ENCODE measurements at places on chromosomes 5 and 9. TPM values are rescaled to one million over a fixed set of nuclear protein-coding genes. Genes with fewer than 3 reads are reported as not detected.

DNA sequence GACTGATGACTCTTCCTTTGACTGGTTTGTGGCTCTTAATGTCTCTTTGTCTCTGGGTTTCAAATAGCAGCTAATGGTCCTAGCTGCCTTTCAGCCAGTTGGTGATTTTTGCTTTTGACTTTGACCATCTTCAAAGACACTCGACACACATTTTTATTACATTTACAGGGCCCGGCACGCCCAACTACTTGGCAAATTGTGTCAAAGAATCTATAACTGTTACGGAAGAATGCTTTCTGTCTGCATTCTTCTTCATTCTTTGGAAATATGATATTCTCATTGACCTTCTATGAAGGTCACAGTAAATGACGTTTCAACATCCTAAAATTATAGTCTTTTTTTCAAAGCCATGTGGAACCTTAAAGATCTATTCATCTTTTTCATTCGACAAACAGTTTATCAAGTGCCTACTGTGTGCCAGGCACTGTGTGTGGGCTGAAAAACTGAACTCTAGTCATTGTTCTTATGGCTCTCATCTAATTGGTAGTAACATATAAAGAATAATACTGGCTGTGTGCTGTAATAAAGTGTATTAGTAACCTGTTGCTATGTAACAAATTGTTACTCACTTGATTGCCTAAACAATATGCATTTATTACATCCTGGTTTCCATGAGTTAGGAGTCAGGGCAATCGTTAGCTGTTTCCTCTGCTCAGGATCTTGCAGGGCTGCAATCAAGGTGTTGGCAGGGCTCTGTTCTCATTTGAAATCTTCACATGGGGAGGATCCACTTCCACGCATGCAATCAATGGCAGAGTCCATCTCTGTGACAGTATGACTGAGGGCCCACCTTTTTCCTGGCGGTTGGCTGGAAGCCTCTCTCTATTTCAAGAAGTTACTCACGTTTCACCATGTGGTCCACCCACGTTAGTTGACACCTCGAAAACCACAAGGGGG lies 7.0 kb upstream of the WHRN start:
- no peaks in the 10 kb centered on the region for H3K36me3 ChIP-seq
- no peak for DNase-seq
- H3K27me3 ChIP-seq, result no peaks in the 10 kb centered on the region
- no peak overlapping the region for H3K27ac ChIP-seq

The APBA1 gene
- 0.58 TPM for total RNA-seq

GRCh38 chr9:93038918-93039317 lies 19.6 kb upstream of the SUSD3 start:
- no peak for DNase-seq
- H3K4me1 ChIP-seq, result no peaks in the 10 kb centered on the region
- H3K4me3 ChIP-seq, result no peak overlapping the region

The GARIN3 gene
- not detected for total RNA-seq

DNA sequence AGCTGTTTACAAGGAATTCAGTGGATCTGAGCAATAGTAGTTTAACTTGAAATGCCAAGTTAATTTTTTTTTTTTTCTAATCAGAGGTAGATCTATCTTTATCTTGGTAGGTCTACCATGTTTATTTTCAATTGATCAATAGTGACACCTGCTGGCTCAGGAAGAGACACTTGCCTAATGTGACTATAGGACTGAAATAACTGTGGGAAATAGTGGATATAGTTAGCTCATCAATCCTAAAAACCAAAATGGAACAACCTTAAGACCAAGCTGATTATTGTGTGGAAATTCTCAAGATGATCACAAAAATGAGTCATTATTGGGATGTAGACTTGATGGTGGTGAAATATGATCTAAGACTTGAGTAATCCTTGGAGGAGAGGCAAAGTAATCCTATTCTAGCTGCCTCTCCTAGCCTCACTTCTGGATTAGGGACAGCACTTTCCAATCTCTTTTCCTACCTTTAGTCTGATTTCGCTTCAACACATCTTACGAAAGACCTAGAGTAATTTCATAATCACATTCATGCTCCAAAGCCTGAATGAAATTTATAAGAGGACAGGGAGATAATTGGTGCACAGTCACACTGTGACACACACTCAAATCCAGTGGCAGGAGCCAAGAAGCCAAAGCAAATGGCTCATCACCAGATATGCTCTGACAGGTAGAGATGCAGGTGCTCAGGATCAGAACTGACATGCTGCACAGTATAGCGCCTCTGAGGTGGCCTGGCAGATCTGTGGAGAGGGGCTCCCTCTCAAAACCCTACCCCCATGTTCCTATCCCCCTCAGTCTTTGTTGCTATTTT lies 156.3 kb downstream of the HMHB1 start:
- no peaks in the 10 kb centered on the region for H3K27me3 ChIP-seq
- H3K27ac ChIP-seq, result no peak overlapping the region
- H3K36me3 ChIP-seq, result no peaks in the 10 kb centered on the region
- peak; percentile 72 for DNase-seq
- no peak overlapping the region for H3K4me3 ChIP-seq

GRCh38 chr5:58454025-58454424 lies 5.9 kb downstream of the PLK2 start:
- no peak for DNase-seq
- peaks cover 47% of the 10 kb centered on the region for H3K36me3 ChIP-seq
- H3K27me3 ChIP-seq, result peaks cover 5% of the 10 kb centered on the region
- no peak overlapping the region for H3K27ac ChIP-seq

- H3K4me3 ChIP-seq, result no peak overlapping the region
- H3K4me1 ChIP-seq, result no peaks in the 10 kb centered on the region
- H3K36me3 ChIP-seq, result no peaks in the 10 kb centered on the region
- no peaks in the 10 kb centered on the region for H3K27me3 ChIP-seq
Observed at GRCh38 chr5:1220831-1221230, 4.3 kb upstream of the SLC6A18 start.

DNA sequence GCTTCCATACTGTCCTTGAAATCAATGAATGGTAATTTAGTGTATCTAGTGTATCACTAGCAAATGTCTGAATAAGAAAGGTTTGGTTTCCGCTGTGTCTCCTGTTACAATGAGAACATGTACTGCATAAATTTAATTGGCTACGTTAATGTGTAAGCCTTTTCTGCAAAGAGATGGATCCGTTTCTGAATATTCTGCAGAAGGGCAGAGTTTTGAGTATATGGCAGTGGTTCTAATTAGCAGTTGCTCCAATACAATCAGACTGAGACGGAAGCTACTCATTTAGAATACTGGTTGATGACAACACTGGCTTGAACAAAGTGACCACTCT lies 555 bp upstream of the PCDHGC4 start:
- H3K4me1 ChIP-seq, result peaks cover 31% of the 10 kb centered on the region
- H3K27me3 ChIP-seq, result peaks cover 26% of the 10 kb centered on the region
- H3K27ac ChIP-seq, result no peak overlapping the region
- DNase-seq, result no peak

The GRXCR2 gene
- total RNA-seq, result not detected

DNA sequence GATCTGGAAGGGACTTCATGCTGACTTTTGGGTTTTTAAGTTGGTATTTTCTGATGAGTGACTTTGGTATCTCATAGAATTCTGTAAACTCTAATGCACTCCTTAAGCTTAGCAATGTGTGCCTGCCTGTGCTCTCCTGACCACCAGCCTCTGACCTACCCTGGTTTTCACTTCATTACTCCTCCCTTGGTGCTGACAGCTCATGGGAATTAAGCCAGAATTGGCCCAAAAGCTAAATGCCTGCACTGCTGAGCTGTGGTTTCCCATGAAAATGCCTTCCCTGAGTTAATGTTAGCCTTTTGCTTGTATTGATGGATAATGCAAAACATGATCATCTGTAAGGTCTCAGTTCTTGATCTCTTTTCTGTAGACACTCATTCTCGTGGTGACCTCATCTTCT lies 308.0 kb downstream of the DOCK8 start:
- DNase-seq, result no peak
- H3K4me3 ChIP-seq, result no peak overlapping the region
- H3K4me1 ChIP-seq, result peaks cover 6% of the 10 kb centered on the region
- no peaks in the 10 kb centered on the region for H3K36me3 ChIP-seq
- H3K27me3 ChIP-seq, result no peaks in the 10 kb centered on the region

- H3K27me3 ChIP-seq, result no peaks in the 10 kb centered on the region
- H3K27ac ChIP-seq, result no peak overlapping the region
- no peaks in the 10 kb centered on the region for H3K4me1 ChIP-seq
- no peak for DNase-seq
- H3K4me3 ChIP-seq, result no peak overlapping the region
Observed at GRCh38 chr5:124045412-124045811, 533.4 kb downstream of the CSNK1G3 start.

The CDKN2A gene
- 4.0 TPM for total RNA-seq

DNA sequence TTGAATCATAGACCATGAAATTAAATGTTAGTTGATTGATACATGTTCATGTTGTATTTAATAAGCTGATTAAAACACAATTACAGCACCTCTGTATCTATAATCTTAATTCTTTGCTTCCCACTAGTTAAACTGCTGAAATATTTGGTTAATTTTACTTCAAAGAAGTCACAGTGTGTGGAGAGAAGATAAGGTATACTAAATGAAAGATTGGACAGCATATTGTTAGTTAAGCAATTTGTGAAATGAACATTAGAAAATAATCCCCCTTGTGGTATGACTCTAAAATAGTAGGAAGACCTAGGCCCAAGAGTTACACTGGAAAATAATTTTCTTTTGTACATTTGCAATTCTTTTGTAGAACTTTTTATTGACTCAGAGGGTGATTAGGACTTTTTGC lies 30.3 kb downstream of the MAN2A1 start:
- no peaks in the 10 kb centered on the region for H3K36me3 ChIP-seq
- H3K4me3 ChIP-seq, result no peak overlapping the region

- H3K36me3 ChIP-seq, result no peaks in the 10 kb centered on the region
- no peak overlapping the region for H3K27ac ChIP-seq
- H3K4me3 ChIP-seq, result no peak overlapping the region
- DNase-seq, result no peak
- H3K27me3 ChIP-seq, result no peaks in the 10 kb centered on the region
Observed at GRCh38 chr5:139878093-139878492, 82.5 kb downstream of the PSD2 start.

The GFI1B gene
- total RNA-seq, result 1.0 TPM

DNA sequence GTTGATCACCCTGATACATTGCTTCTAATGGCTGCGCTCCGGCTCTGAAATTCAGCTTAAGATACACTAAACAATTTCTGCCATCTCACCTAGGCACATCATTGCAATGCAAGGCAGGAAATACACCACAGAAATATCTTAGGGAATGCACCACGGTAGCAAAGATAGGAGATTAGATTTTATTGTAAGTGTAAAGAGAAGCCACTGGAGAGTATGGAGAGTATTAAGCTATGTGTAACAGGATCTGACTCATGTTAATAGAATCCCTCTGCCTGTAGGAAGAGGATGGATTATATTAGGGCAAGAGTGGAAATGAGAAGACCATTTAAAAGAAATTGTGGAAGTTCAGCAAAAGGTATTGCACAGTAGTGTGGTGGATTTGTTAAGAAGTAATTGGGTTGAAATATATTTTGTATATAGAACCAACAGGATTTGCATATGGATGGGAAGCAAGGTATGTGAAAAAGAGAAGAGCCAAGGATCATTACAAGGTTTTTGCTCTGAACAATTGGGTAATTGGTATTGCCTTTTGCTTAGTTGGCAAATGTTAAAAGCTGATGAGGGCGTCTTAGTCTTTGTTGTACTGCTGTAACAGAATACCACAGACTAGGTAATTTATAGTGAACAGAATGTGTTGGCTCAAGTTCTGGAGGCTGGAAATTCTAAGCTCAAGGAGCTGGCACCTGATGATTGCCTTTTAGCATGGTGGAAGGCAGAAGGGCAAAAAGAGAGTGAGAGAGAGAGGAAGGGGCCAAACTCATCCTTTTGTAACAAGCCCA lies 636.1 kb downstream of the PSAT1 start:
- no peak overlapping the region for H3K27ac ChIP-seq
- no peaks in the 10 kb centered on the region for H3K4me1 ChIP-seq
- no peak for DNase-seq
- no peaks in the 10 kb centered on the region for H3K36me3 ChIP-seq
- no peaks in the 10 kb centered on the region for H3K27me3 ChIP-seq

DNA sequence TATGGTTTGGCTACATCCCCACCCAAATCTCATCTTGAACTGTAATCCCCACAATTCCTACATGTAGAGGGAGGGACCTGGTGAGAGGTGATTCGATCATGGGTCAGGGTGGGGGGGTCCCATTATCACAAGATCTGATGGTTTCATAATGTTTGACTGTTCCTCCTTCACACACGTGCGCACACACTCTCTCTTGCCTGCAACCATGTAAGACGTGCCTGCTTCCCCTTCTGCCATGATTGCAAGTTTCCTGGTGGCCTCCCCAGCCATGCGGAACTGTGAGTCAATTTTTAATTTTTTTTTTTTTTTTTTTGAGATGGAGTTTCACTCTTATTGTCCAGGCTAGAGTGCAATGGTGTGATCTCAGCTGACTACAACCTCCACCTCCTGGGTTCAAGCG lies 27.0 kb downstream of the FAM169A start:
- H3K36me3 ChIP-seq, result peaks cover 35% of the 10 kb centered on the region
- peaks cover 38% of the 10 kb centered on the region for H3K4me1 ChIP-seq
- no peak overlapping the region for H3K4me3 ChIP-seq
- H3K27ac ChIP-seq, result 0 out of 2 replicates have a peak overlapping the region, but pooled peaks have one; percentile 27

GRCh38 chr9:7983490-7983889 lies 183.9 kb upstream of the DMAC1 start:
- peaks cover 22% of the 10 kb centered on the region for H3K4me1 ChIP-seq
- H3K36me3 ChIP-seq, result no peaks in the 10 kb centered on the region
- DNase-seq, result no peak
- no peak overlapping the region for H3K4me3 ChIP-seq
- H3K27ac ChIP-seq, result peak overlapping the region; percentile 11
- no peaks in the 10 kb centered on the region for H3K27me3 ChIP-seq
